ENCODE measurements at places on chromosomes 6 and 20.

- no peak for DNase-seq
Measured at GRCh38 chr20:45853484-45853883, 3.7 kb downstream of the ACOT8 start.

GRCh38 chr6:45746046-45746445 lies 269.6 kb downstream of the CLIC5 start:
- no peak for DNase-seq

DNA sequence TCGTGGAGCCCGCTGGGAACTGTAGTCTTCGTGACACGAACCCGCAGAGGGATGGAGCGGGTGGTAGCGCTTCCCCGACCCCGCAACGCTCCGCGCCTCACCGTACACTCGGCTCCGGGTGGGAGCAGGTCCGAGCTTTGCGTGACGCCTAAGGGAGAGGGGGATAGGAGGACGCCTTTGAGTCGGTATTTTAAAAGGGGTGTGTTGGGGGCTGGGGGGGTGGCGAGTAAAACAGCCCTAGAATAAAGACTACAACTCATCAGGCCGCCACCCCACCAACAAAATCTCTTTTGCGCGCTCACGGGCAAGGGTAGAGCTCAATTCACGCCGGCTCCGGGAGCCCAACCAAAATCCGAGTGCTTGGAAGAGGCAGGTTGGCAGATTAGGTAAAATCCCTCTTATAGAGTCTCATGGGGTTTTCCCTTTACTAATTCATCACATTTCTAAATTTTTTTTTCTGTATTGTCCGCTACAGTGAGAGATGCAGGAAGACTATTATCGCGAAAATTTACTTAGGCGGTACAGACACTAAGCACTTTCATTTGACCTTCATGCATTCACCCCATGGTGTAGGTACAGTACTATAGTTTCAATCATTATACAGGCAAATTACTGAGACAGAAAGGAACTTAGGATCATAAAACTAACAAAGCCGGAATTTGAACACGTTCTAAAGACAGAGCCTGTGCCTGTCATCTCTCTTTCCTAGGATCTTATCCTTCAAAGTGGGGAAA lies 706 bp upstream of the SNX14 start:
- peak; percentile 27 for DNase-seq

DNA sequence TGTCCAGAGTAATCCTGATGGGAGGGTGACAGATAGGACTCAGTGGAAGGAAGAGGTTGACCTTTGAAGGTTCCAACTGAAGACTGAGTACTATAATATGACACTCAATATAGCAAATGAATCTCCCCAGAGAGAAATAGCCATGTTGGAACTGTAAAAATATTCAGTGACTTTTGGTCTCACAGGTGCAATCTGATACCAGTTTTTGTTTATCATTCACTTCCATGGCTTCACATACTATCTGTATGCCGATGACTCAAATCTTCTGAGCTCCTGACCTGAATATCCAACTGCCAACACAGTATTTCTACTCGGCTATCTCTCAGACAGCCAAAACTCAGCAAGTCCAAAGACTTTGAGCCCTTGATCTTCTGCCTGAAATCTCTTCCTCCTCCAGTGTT lies 21.8 kb upstream of the PKHD1 start:
- DNase-seq, result no peak

DNA sequence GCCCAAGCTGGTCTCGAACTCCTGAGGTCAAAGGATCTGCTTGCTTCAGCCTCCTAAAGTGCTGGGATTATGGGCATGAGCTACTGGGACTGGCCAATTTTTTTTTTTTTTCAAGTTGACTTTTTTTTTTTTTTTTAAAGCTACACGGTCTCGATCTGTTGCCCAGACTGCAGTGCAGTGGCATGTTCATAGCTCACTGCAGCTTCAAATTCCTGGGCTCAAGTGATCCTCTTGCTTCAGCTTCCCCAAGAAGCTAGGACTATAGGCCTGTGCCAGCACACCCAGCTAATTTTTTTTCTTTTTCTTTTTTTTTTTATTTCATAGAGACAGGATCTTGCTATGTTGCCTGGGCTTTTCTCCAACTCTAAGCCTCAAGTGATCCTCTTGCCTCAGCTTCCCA lies 59.5 kb downstream of the NCOA3 start:
- DNase-seq, result no peak

DNA sequence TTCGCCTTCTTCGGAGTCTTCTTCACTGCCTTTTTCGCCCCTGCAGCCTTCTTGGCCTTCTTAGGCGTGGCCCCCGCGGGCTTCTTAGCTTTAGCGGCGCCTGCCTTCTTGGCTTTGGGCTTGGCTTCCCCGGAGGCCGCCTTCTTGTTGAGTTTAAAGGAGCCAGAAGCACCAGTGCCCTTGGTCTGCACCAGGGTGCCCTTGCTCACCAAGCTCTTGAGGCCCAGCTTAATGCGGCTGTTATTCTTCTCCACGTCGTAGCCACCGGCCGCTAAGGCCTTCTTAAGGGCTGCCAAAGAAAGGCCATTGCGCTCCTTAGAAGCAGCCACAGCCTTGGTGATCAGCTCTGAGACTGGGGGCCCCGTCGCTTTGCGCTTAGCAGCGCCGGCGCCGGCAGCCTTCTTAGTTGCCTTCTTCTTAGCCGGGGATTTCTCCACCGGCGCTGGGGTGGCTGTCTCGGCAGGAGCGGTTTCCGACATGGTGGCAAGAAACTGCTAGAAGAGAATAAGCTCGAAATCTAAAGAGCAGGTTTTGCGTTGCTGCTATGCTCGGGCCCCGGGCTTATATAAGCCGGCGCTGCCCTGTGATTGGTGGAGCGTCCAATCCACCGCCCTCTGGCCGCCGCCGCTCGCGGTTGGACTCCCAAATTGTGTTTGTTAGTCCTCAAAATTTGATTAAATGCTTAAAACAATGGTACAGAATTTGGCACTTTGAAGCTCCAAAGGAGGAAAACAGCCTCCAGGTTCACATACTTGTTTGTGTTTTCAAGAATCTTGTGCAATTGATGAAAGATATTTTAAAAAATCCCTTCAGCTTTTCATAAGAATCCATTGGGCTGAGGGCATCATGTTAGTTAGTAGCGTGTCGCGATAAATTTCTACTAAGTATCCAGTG lies 44.9 kb downstream of the OR2B2 start:
- peak; percentile 36 for DNase-seq

DNA sequence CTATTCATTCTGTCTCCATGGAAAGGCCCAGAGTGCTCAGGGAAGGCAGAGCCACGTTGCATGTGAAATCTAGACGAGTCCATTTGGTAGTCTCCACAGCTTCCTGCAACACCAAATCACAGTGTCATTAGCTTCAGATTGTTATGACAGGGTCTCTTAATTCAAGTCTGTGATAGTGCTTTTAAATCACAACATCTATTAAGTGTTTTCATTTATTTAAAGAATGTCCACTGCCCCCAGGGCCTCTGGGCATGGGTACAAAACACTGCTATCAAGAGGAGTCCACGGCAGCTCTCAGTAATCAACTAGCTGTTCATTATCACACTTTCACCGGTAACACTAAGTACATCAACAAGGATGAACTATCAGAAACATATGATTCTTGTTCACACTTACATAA lies 455.9 kb upstream of the JARID2 start:
- no peak for DNase-seq

- DNase-seq, result no peak
Measured at GRCh38 chr6:144555066-144555465, 269.9 kb downstream of the UTRN start.

DNA sequence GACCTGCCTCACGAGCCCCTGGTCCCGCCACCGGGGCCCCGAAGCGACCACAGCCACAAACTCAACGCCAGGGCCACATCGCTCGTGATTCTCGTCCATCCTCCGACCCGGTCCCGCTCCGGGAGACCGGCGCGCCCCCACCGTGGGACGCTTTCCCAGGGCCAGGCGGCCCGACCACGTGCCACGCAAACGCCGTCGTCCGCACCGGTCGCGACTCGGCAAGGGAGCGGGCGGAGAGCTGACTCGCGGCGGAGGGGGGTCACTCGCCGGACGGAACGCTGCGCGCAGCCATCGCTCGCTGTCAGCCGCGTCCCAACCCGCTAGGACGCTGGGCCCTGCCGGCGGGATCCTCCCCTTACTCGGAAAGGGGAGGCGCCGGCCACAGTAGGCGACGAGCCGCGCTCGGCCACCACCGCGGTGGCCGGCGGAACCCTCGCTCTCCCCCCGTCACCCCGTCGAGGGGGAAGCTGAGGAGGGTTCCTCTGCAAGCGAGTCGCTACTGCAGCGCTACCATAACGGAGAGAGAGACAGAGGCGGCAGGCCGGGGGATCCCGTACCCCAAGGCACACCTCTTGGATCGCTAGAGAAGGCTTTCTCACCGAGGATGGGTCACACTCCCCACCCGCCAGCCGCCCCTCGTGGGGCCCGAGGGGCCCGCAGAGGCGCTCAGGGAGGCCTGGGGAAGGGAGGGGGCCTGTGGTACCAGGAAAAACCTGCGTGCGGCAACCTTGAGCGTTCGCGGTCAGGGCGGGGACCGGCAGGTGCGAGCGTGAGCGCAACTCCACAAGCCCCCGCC lies 511.8 kb upstream of the ZNF337 start:
- peak; percentile 6 for DNase-seq

DNA sequence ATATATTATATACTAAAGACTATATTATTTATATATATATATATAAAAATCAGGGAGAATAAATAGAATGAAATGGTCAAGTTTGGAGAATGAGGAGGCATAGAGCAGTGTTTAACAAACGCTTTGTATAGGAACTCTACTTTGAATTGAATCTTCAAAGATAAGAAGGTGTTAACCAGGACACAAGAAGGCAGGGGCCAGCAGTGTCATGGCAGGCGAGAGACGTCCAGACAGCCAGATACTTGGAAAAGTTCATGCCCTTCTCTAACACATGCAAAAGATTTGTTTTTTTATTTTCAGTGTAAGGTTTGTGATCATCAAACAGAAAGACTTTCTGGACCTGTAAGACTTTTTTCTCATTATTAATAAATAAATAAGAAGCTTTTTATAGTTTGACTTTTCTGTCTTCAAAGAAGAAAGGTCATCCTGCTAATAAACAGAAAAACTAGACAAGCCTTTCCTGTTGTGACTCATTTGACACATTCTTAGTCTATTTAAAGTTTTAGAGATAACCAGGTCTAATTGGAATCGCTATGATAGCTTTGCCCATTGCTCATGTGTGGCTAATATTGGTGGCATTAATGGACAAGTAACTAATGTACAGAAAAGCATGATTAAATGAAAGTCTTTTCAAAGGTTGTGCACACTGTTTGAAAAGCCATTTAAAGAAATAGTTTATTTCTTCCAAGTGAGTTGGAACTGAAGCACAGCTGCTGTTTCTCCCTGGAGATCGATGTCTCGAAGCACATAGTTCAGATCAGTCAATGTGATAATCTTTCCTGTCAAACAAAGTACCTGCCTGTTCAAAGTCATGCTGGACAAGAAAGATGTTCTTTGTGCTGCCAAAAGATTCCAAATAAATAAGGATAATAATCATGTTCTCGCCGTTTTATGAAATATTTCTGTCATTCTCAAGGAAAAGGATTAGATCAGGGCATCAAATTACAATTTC lies 420.4 kb upstream of the OPRM1 start:
- no peak for DNase-seq

DNA sequence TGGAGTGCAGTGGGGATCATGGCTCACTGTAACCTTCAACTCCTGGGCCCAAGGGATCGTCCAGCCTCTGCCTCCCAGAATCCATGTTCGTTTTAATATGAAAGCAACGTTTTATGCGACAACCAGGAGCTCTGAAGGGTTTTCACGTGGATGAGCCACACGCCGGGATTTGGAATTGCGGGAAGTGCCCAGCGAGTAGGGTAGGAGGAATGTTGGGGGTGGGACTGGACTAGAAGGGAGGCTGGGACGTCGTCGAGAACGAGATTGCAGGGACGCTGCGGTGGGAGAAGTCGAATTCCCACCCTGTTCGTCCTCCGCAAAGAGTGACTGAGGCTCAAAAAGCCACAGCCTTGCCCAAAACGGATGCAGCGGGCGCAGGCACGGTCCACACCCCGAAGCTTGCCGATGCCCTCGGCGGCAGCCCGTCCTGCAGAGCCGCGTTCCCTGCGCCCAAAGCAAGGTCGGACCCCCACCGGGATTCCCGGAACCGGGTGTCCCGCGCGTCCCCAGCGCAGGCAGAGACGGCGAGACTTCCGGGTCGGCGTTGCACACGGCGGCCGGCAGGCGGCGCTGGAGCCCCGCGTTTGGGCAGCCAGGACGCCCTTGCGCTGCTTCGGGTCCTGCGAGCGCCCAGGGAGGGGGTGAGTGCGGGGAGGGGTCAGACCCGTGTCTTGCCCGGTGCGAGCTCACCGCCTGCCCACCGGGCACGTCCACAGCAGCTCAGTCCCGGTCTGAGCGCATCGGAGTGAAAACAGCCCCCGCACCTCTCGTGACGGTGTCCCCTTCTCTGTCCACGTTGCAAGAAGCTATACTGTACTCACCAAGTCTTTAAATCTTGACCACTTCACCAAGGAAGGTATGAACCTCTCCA lies 87.8 kb downstream of the DHX35 start:
- DNase-seq, result peak; percentile 75

- DNase-seq, result no peak
Measured at GRCh38 chr20:24892931-24893330, 56.1 kb upstream of the CST7 start.

- no peak for DNase-seq
Measured at GRCh38 chr6:100167585-100167984, 173.6 kb upstream of the MCHR2 start.

DNA sequence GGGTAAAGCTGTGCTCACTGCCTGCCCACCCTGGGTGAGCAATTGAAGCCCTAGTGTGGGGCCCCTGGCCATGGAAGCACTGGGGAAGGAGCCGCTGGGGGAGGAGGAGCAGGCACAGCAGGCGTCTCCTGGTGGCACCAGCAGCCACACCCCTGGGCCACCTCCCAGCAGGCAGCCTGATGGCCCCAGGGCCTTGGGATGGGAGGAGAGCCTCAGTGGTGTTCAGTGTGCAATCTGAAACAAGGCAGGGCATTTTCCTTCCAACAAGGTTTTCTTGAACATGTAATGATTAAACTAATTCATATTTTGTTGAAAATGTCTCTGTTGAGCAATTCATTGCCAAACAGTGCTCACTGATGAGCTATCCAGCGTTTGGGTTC lies 151.0 kb downstream of the ZDHHC14 start:
- DNase-seq, result no peak

GRCh38 chr6:148414836-148415235 lies 72.2 kb downstream of the SASH1 start:
- no peak for DNase-seq

GRCh38 chr6:24829657-24830056 lies 30.9 kb upstream of the ARMH2 start:
- no peak for DNase-seq

- DNase-seq, result no peak
Measured at GRCh38 chr6:43983632-43984031, 143.6 kb downstream of the MRPL14 start.

- no peak for DNase-seq
Measured at GRCh38 chr6:15350386-15351083, 104.7 kb downstream of the JARID2 start.

DNA sequence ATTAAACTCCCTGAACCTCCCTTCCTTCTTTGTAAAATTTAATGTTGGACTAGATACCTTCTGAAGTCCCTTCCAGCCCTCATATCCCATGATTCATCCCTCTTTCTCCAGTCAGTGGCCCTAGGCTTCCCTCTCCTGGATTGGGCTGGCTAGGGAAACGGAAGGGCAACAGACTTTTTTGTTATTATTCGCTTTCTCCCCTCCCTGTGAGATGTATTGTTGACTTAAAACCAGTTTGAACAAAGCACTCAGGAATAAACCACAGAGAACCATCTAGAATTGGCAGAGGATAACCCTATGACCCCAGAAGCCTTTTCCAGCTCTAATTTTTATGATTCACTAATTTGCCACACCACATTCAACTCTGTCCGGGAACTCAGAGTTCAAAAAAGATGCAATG lies 239.7 kb upstream of the SUPT3H start:
- DNase-seq, result no peak

Data from T-helper 17 cell (primary cell).